Thoracic aorta (tissue), 2 donors: ENCODE measurements at places on chromosomes 11 and 22.

DNA sequence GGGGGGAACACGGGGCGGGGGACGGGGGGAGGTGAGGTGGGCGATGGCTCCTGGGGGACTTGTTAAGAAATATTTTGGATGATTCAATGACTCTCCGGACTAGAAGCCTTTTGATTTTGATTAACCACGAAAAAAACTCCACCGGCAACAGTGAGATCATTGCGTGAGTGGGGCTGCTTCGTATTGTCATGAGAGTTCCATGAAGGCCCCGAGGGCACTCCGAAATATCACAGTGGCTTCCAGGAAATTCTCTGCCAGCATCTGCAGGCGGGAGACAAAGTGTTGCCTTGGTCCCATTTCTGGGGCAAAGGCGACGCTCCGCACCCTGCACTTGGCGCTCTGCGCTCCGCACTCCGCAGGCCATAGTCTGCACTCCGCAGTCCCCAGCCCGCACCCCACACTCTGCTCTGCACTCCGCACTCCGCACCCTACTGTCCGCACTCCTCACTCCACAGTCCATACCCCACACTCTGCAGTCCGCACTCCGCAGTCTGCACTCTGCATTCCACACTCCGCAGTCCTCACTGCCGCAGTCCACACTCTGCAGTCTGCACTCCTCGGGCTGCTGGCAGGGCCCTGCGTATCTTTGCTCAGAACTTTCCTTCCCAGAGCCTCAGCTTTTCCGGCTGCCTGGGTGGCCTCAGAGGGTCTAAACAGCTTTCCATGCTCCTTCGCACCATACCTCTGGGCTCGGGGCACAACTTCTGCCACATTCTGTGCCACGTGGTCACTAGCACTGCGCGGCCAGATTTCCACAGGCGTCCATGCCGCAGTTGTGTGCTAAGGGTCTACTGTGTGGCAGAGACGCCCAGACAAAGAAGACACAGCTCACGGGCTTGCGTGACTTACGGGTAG is 61.1 kb downstream of the LINC01488 start:
- no peak for DNase-seq

- no peak for DNase-seq
Observed at GRCh38 chr11:13098616-13099289, 89.6 kb downstream of the RASSF10 start.

GRCh38 chr11:116454020-116454645 is 318.7 kb downstream of the BUD13 start:
- DNase-seq: no peak

GRCh38 chr11:26849036-26849435 is 127.2 kb upstream of the SLC5A12 start:
- DNase-seq: no peak

DNA sequence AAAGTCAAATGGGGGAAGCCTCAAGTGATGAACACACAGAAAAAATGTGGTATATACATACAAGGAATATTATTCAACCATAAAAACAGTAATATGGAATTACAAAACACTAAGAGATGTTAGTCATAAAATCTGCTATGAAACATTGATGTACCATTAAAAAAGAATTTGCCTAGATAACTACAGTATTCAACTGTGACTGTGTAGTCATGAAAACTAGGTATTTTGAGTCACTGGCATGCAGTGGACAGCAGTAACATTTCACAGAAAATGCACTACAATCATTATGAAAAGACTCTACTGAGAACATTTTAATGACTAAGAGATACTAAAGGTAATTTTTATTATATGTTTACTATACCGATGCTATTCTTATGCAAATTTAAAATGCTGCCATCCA is 11.7 kb downstream of the ZNF195 start:
- no peak for DNase-seq

DNA sequence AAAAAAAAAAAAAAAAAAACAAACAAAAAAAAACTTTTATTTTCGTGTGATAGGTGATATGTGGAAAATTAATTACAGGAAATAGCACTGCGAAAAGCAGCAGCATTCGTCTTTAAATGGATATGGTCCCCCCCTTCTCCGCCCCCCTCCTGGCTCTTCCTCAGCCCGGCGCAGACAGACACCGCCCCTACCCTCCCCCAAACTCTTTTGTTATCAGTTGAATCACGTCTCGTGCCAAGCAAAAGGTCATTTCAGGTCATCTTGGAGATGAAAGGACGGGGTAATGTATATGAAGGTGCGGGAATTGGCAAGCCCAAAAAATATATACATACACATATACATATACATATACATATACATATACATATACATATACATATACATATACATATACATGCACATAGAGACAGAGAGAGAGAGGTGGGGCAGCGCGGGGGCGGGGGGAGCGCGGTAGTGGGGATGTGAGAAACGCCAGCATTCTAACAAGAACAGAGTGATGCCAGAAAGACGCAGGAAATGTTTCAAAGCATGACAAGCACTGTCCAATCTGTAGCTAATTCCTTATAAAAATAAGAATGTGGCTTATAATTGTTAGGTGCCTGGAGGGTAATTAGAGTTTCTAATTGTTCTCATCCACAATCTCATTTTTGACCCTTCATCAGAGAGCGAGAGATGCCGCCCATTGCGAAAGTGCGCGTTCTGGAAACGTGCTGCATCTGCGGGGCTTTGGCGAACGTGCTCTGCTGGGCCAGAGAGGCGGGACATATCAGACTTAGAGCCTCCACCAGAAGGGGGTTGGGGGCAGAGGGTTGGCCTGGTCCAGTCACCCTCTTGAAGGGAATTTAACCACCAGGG is 214.5 kb upstream of the UBASH3B start:
- DNase-seq: no peak

GRCh38 chr11:86453290-86454030 is 78.8 kb downstream of the CCDC81 start:
- no peak for DNase-seq

DNA sequence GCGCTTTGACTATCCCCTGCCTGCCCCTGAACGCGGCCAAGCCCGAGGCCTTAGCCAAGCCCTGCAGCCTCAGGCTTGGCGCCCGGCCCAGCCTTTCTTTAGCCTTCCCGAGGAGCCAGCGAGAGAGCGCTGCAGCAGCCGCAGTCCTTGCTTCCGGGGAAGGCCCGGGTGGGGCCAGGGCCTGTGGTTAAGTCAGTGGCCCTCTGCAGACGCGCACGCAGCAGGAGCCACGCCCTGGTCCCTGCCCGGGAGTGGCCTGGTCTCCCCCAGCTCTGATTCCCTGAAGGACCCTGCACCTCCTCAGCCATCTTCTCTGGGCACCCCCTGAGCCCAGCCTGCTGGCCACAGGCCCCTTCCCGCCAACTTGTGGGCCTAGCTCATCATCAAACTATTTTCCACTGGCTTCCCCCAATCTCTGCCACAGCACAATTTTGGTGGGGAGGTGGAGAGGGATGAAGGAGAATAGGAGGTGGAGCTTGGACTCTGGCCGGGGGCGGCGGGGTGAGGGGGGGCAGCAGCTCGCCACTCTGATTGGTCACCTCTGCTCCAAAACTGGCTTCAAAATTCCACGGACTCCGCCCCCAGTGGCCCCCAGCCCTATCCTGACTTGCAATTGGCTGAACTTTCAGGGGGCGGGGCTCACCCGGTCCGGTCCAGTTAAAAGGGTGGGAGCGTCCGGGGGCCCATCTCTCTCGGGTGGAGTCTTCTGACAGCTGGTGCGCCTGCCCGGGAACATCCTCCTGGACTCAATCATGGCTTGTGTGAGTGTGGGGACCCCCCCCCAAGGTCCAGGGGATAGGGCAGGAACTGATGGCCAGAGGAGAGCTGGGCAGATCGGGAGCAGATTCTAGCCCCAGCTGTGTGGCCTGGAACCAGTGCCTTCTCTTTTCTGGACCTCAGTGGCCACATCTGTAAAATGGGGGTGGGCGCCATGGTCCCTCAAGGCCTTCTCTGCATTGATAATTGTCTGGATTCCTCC is at the start of gene LGALS1:
TSS of gene LGALS1 (plus strand) at position 686 of the 979 bp plus-strand sequence. CDS start at position 753, 67 bp downstream.
- peak; percentile 92 for DNase-seq

DNA sequence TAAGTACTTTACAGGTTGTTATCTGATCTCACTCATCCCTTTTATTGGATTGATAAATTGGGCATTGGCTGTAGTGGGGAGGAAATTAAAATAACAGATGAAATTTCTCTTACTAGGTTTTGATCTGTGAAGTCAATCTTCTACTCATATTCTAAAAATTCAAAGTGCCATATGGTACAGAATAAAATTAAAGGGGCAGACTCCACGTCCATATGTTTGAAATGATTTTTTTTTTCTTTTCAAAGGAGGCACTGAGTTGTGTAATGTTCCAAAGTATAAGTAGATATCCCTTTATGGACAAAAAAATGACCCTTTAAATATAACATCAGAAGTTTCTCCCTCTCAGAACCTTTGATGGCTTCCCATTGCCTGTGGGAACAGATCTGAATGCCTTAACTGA is 207.4 kb downstream of the DBX1 start:
- DNase-seq: no peak

DNA sequence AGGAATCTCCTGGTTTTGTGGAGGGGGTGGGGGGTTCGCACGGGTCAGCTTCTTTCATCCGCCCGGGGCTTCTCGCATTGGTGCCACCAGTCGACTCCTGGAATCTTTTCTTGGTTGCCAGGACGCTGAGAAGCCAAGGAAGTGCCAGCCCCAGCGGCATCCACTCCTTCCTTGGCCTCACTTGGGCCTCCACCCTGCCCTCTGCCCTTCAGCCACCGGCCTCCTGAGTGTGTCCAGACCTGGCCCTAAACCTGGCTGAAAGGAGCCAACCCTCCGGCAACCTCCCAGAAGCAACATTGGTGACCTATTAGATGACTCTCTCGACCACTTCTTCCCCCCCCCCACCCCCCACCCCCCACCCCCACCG is 518 bp upstream of the GALNT18 start:
- no peak for DNase-seq

GRCh38 chr11:65225279-65226102 is 36.3 kb upstream of the POLA2 start:
- no peak for DNase-seq

DNA sequence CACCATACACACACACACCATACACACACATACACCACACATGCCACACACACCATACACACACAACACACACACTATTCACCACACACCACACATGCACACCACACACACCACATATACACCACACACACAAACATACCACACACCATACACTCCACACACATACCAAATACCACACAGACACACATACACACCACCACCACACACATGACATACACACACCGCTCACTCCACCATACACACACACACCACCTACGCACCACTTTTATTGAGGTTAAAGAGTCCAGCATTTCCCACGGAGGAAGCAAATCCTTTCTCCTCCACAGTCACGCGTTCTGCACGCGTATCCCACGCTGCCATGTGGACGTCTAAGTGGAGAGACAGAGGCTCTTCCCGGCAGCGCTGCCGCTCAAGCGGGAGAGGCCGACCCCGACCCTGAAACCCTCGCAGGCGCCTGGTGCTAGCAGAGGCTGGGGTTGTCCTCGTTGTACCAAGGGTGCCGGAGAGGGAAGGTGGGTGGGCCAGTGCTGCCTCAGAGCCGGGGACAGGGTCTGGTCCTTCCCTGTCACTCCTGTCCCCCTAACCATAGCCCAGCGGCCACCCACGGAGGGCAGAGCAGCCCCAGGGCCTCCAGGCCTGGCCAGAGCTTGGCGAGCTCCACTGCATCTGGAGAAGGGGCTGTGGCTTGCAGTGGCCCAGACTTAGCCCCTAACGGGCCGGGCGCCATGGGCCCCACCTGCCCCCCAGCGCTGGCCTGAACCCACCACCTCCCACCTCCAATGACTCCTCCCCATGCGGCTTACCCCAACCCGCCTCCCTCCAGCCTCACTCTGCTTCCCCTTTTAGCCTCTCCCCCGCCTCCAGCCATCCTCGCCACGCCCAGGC is 1495.0 kb downstream of the BRD1 start:
- no peak for DNase-seq

- DNase-seq: no peak
Observed at GRCh38 chr11:95668131-95668530, 121.5 kb downstream of the FAM76B start.

DNA sequence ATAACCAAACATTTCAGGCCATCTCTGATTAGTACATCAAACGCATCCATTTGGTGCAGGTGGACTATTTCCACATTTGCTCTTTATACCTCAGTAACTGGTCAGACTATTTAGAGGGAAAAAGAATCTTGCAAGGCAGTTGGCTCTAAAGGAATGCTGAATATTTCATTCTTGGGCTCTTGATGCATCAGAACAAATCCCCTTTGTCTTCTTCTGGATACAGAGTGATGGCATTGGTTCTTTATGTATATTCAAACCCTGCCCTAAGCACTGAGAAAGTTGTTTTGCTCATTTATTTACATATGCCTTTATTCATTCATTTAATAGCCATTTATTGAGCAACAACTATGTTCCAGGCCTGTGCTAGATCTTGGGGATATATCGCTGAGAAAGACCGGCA is 31.1 kb upstream of the RAB30 start:
- no peak for DNase-seq

GRCh38 chr11:9982127-9982795 is 311.8 kb downstream of the SBF2 start:
- DNase-seq: no peak

DNA sequence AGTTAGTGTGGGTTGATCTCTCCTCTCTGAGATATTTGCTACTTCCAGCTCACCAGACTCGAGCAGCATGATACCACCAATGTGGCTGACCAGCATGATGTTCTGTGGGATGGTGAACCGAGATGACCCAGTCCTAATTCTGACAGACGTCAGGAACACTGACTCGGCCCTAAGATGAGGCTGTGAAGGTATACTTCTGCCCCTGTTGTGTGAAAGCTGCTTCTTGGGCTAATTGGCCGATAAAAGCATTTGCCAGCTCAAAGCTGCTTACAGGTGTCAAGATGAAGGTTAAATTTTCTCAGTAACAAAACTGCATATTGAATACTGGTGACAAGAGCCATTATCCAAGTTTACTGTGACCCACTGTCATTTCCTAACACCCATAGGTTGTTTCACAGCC is 151.4 kb downstream of the BRD1 start:
- DNase-seq: no peak

DNA sequence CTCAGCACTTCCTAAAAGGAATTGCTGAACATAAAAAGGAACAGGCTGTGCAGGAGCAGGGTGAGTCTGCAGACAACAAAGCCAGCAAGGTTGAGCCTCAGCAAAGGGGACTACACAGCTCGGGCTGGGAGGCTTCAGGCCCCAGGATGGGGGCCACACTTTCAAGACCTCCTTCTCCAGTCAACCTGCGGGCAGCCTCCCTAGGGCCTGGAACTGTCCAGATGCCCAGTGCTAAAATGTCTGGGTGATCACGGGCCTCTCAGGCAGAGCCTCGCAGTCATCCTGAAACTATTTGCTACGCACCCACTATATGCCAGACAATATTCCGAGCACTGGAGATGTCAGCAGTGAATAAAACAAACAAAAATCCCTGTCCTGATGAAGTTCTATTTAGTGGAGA is 3.9 kb upstream of the NEFH start:
- DNase-seq: no peak

GRCh38 chr11:60924906-60925853 is 920 bp downstream of the TMEM132A start:
- DNase-seq: no peak
